ENCODE measurements at places on chromosomes 7 and 10.

GRCh38 chr7:156816943-156817572 lies 75.9 kb downstream of the LMBR1 start:
- no peak for DNase-seq

- no peak for DNase-seq
These were observed 1.3 kb upstream of the GBX1 start for GRCh38 chr7:151168787-151169162.

GRCh38 chr10:43234471-43235041 lies 32.3 kb downstream of the RASGEF1A start:
- no peak for DNase-seq

GRCh38 chr7:151565541-151565940 lies 45.8 kb upstream of the RHEB start:
- DNase-seq: no peak

GRCh38 chr10:98047009-98047741 lies 16.8 kb upstream of the CRTAC1 start:
- no peak for DNase-seq

DNA sequence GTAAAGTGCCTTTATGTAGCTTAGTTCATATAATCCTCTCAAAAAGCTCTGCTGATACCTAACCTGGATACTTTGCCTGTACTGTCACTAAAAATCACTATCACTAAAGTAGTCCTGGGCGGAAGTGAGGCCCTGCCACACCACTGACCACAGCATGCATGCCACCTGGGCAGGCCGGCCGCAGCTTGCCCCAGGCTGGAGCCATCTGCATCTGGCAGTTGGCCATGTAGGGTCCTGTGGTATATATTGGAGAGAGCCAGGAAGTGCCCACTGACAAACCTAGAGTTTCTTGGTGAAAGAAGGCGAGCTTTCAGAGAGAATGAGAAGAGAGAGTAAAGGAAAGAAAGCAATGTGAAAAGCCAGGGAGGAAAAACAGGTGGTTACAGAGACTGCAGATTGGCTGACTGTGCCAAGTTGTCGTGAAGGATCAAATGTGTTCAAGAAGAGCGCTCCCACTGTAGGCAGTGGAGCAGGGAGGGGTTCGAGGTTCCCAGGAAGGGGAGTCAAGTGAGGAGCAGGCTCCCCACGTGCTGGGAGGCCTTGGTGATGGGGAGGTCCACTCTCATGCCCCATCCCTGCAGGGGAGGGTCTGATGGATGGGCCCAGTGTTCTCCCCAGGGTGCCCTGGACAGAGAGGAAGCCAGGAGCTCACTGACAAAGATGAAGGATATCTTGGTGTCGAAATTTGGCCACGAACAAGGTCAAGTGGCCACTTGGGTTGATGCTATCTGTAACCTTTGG lies 13.6 kb downstream of the LOXL4 start:
- no peak for DNase-seq

DNA sequence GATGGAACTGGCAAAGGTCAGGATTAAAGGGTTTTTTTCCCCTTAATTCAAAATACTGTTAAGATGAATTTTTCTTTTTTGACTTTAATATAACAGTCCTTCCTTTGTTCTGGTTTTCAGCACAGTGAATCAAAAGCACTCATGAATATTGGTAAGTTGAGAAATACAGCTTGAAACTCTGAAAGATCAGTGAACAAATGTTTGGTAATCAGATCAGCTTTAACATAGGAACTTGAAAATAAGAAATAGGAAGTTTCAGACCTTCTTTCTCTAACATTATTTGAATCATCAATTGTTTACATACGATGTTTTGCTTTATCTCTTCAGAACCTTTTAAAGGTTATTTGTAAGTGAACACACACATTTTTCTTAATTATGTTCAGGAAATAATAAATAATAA lies 90.5 kb downstream of the SGMS1 start:
- no peak for DNase-seq

DNA sequence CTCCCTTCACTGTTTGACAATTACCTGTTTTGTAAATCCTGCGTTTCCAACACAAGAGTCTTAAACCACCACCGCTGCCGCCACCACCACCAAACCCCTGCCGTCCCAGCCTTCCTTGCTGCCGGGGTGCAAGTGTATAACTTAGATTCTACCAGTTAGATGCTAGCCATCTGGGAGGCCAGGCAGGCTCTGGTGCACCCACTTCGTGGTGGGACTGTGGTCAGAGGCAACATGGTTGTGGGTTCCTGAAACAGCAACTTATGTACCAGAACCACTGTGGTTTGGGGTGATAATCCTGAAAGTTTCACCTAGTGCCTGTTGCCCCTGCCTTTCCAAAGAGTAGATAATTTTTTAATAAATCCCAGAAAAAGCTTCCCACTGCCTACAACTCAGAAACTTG lies 510.5 kb downstream of the CCSER2 start:
- no peak for DNase-seq

GRCh38 chr10:13779748-13780147 lies 193.0 kb downstream of the PRPF18 start:
- no peak for DNase-seq

DNA sequence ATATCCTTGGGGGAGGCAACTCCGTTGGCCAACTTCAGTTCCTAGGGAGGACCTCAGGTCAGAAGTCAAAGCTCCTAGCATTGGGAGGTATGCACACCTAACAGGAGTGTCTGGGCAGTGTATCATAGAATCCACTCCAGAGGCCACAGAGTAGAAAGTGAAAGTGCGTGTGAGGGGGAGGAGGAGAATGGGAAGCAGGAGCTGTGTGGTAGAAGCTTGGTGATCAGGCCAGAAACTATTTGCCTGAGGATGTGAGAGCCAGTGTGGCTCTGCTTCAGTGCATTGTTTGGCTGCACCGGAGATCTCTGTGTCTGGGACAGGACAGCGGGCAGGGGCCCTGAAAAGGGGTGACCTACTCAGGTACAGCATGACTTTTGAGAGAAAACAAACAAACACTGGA lies 557.4 kb upstream of the VSTM2A start:
- DNase-seq: no peak

DNA sequence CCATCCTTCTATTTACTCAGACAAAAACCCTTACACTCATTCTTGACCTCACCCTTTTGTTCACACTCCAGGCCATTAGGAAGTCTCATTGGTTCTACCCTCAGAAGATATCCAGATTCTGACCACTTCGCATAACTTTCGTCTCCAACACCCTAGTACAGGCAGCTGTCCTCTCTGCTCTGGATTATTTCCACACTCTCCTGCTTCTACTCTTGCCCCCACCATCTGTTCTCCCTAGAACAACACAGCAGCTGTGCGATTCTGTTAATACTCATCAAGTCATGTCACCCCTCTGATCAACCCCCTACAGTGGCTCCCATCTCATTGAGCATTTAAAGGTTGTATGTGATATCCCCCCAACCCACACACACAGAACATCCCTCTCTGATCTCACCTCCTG lies 15.5 kb upstream of the TRIL start:
- no peak for DNase-seq

- DNase-seq: no peak
These were observed 184.3 kb upstream of the SLC26A5 start for GRCh38 chr7:103630318-103630717.

- no peak for DNase-seq
These were observed 20.9 kb upstream of the MGMT start for GRCh38 chr10:129446183-129446581.

DNA sequence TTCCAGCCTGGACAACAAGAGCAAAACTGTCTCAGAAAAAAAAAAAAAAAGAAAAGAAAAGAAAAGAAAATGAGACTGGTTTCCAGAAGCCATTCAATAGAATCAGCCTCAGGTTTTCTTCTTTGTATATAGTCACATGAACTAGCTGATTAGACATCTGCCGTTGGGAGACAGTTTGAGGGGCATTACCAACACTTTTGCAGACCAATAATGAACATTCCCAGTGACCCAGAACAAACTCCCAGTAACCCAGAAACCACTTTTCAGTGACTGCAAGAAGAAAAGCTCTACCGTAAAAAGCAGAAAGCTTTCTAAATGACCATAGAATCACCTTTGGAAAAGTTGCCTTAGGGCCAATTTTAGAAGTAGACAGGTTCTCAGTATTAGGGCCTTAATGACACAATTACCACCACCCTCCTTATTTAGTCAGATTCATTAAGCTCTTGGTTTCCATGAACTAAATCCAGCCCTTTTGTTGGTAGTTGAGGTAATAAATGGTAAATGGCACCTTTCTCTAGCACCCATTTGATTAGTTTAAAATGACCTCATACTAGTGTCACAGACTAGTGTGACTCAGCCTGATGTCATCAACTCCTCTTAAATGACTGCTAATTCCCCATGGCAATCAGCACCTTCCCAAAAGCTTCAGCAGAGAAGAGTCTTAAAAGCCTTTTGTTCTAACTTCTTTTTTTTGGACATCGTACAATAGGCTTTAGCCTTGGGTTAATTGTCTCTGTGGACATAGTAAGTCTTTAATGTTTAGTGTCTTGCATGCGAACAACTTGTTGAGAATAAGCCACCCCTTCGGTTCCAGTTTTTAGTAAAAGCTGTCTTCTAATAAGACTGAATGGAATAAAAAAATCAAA lies 33.6 kb upstream of the XRCC2 start:
- DNase-seq: no peak

- DNase-seq: no peak
These were observed 527.5 kb downstream of the GPAM start for GRCh38 chr10:111656066-111656465.

DNA sequence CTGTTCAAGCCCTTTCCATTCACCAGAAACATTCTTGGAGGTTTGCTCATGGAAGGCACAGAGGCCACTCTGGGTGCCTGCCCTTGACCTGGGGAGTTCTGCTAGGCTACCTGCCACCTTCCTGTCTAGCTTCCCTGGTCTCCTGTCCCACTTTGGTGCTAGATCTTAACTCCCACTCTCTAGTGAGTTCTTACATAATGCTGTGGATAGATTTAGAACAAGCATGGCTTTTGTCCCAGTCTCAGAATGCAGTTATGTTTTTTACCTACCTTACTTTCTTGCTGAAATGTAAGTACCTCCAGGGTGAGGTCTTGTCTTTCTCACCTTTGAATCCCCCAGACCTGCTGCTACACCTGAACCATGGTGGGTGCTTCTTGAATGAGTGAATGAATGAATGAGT lies 1252.3 kb downstream of the TYW1 start:
- DNase-seq: no peak
